ENCODE measurements at places on chromosomes 16 and 17.

- no peak for DNase-seq
Measured at GRCh38 chr17:54518706-54519105, 381.9 kb upstream of the TOM1L1 start.

GRCh38 chr17:83062818-83063671, 16.4 kb upstream of the METRNL start:
- DNase-seq: no peak

- no peak for DNase-seq
Measured at GRCh38 chr16:88826070-88826840, 14.5 kb upstream of the APRT start.

- no peak for DNase-seq
Measured at GRCh38 chr16:86748652-86749051, 170.3 kb downstream of the FOXL1 start.

GRCh38 chr17:66567234-66568170, 265.1 kb downstream of the PRKCA start:
- peak; percentile 87 for DNase-seq

DNA sequence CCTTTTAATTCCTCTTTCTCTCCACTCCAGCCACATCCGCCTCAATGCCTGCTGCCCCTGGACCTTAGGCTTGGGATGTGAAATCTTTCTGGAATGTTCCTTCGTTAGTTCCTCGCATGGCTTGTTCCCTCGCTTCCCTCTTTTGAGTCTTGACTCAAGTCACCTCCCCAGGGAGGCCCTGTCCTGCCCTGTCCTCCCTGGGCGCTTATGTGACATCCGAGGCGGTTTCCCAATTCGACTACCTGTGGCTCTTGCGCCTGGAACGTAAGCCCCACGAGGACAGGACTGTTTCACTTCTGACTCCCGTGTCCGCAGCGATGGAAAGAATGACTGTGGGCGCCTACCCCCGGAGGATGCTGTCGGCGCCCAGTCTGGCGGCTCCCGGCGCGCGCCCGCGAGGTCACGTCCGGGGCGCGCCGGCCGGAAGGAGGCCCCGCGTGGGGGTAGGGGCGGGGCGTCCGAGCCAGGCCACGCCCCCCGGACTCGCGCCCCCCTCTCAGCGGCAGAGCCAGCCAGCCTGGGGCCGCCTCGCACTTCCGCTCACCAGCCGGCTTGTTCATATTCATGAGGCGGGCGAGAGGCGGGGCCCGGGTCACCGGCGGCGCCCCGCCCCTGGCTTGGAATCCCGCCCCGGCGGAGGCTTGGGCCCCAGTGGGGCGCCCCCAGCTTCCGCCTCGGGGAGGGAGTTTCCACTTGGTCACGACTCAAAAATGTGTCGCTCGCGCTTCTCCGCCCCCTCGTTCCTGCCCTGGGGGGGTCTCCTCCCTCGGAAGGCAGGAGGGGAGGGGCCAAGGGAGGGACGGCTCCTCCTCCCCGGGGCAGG, 8.4 kb upstream of the GLIS2 start:
- peak; percentile 94 for DNase-seq

DNA sequence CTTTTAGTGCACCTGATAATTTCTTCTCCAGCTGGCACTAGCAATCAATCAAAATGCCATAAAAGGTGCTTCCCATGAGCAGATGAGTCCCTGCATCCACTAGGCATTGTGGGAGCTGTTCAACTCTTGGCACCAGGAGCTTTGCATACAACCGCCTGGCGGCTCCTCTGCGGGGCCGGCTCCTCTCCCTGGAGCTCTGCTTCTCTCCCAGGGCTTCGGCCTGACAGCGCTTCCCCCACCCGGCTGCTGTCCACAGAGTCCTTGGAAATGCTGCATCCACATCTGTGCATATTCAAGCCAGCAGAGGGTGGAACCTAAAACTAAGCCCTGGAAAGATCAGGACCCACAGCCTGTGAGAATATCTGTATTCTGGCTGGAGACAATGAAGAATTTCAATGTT, 62.9 kb downstream of the LMF1 start:
- DNase-seq: no peak

- DNase-seq: no peak
Measured at GRCh38 chr16:20910781-20911321, 10.3 kb downstream of the LYRM1 start.

DNA sequence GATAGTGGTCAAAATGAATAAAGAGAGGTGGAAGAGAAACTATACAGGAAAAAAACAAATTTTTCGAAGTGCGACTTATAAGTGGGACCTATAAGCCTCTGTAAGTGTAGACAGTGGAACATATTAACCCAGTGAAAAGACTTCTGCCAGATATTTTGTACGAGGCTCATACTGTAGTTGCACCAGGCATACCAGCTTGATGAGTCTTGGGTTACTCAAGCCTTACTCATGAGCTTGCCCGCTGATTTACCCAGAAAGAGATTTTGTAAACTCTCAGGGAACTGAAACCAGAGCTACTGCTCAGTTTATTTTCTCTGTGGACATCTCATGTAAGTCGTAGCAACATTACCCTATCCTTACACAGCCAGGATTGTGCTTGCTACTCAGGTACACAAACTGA, 708.0 kb upstream of the SOX9 start:
- no peak for DNase-seq

DNA sequence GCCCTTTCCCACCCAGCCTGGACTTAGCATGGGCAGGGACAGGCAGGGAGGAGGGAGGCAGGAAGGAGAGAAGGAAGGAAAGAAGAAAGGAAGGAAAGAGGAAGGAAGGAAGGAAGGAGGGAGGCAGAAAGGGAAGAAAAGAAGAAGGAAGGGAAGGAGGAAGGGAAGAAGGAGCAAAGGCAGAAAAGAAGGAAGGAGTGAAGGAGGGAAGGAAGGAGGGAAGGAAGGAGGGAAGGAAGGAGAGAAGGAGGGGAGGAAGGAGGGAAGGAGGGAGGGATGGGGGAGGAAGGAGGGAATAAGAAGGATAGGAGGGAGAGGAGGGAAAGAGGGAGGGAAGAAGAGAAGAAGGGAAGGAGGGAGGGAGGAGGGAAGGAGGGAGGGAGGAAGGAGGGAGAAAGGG, 110.4 kb downstream of the SALL1 start:
- no peak for DNase-seq

DNA sequence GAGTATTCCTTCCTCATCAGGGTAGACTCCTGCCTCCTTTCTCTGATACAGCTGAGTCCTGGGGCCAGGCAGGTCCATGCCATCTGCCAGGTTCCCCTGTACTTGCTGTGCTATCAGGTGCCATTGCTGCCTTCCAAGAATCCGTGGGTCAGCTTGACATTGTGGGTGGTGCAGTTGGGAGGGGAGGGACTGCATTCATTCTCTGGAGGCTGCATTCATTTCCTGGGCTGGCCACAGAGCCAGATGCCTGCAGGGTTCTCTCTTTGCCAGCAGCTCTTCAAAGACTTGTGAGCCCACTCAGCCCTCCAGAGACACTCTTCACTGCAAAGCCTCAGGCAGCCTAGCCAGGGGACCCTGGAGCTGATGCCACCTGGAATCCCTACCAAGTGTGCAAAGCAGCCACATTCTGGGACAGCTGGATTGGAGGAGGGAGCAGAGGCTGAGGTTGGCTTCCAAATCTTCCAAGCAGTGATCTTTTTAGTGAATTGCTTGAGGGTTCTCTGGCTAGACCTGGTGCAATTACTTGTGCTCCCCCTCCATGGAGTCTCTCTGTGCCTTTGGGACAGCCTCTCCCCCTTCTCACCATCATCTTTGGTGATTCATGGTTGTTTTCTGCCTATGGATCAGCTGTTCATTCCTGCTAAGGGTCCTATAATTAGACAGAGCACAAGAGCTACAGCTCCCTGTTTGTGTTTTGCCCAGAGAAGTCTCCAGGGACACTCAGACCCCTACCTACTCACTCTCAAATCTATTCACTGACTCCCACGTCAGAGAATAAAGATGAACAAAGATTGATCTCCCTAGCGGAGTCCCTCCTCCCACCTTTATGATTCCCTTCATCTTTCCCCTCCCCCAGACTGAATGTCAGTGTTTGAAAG, 20.9 kb downstream of the ANKFN1 start:
- no peak for DNase-seq

- no peak for DNase-seq
Measured at GRCh38 chr16:57842601-57843000, 40.3 kb upstream of the KIFC3 start.

- DNase-seq: peak; percentile 47
Measured at GRCh38 chr17:19237389-19238166, 412 bp downstream of the EPN2 start.

DNA sequence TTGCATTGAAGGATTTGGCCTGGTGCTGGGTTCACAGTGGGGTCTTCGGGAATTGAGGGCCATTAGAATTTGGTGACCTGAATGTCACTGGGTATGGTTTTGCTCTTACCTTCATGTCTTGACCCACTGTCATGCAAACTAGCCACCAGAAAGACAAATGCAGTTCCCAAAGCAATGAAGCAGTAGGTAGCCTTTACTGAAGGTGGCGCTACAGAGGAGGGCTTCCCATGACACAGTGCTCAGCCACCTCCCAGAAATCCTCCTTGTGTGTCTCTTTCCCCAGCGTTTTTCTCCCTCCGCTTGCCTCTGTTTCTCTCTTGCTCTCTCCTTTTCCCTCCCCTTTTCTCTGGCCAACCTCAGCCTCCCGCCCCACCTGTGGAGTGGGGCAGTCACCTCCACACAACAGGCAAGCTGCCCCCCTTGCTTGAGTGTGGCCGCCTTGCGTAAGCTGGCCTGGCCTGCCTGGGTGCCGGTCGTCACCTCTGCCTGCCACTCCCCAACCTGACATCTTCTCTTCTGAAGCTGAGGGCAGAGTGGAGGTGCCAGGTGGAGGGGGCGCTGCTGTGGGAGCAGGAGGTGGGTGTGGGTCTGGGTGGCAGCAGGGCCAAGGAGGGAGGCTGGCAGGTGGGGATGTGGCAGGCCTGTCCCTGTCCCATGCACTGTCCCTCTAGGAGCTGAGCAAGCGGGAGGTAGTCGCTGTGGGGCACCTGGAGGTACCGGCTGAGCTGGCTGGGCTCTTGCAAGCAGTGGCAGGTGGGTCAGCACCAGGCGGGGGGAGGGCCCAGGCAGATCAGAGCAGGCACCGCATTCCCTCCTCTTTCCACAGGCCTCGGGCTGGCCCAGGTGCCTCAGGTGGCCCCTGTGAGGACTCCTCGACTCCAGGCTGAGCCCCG, 34.7 kb downstream of the MYO15A start:
- DNase-seq: peak; percentile 16

- DNase-seq: peak; percentile 32
Measured at GRCh38 chr17:41812381-41813151, at the start of gene FKBP10. FKBP10 (plus strand) TSS chr17:41813004; CDS start chr17:41813035, 31 bp downstream.

DNA sequence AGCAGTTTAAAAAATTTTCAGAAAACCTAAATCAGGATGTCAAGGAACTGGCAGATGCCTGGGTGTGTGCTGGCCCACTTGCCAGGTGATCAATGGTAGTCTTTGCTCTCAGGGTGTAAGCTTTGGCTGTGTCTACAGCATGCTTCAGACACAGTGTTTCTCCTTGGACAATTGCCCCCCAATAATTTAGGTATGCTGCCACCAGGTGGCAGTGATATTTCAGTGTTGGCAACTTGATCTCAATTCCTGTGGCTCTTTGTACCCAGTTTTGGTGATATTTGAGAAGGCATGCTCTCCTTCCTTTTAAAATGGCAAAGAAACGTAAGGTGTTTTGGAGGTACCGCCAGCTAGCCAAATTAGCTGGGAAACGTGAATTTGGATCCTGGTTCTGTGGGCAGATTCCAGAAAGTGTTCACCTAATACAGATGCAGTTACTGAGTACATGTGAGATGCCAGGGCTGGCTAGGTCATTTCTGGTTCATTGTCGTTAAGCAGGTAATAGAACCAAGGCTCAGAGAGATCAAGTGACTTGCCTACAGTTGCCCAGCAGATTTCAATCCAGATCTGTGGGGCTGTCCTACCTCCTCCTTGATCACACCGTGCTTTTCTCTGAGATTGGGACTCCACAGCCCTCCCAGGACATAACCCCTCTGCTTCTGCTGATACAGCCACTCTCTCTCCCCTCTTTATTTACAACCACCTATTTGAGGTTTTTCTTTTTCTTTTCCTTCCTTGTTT, 155.6 kb upstream of the PLCG2 start:
- peak; percentile 67 for DNase-seq

DNA sequence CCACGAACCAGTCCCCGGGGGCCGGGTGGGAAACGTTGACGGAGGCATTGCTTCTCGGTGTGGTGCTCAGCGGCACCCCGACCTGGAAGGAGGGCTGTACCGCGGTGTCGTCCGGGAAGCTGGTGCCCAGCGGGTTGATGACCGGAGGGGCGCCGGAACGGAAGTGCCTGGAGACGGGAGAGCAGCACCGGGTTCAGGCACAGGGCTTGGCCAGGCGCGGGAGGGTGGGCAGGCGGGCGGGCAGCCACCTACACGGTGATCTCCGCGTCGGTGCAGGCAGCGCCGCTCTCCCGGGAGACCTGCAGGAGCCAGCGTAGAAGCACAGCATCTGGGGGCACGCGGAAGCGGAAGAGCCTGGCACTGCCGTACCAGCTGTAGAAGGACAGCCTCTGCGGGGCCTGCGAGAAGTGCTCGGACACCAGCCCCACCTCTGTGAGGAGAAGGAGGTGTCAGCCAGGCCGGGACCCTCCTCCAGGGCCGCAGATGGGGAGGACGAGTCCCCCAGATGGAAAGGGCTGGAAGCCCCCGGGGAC, 4.3 kb downstream of the PGAP6 start:
- no peak for DNase-seq

- no peak for DNase-seq
Measured at GRCh38 chr17:8724451-8724850, 20.2 kb downstream of the CCDC42 start.

- no peak for DNase-seq
Measured at GRCh38 chr16:65066651-65067050, 55.2 kb downstream of the CDH11 start.
